Cardiac muscle cell (in vitro differentiated cells and primary cell): ENCODE measurements at places on chromosomes 3 and 15.

DNA sequence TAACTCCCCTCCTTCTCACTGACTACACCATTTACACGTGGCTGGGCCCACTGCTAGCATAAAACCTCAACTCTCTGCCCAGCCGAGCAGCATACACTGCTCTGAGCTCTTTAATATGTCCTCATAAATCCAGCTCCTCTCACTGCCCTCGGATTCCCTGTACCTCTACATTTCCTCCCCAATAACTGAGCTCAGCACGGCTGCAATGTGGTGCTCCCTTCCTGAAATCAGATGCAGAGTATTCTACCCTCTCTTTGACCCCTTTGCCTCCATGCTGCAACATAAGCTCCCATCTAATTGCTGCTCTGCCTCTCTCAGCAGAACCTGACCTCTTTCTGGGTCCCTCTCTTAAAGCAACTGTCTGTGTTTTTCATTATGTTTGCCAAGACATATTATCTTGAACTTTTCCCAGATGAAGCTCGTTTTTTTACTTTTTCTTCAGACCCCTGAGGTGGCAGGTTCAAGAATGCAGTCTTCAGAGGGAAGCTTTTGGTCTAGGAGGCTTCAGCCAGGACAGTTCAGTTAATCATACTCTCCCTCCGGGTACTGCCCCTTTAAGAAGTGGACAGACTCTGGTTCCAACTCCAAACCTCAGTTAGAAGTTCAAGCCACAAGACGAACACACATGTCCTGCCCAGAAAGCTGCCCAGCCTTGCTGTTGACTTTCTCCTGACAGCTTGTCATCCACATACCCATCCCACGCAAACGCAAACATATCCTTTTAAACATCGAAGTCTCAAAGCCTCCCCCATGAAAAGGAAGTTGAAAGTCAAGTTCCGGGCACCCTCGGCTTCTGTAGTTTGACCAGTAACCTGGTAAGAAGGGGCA lies 81.1 kb upstream of the NEO1 start:
- H3K36me3 ChIP-seq, result no peaks in the 10 kb centered on the region
- DNase-seq, result peak; percentile 63
- H3K27me3 ChIP-seq, result no peaks in the 10 kb centered on the region
- no peak overlapping the region for H3K4me3 ChIP-seq

- peak; percentile 10 for DNase-seq
- H3K36me3 ChIP-seq, result no peaks in the 10 kb centered on the region
- no peaks in the 10 kb centered on the region for H3K4me1 ChIP-seq
- no peak overlapping the region for H3K4me3 ChIP-seq
- H3K27me3 ChIP-seq, result no peaks in the 10 kb centered on the region
- H3K27ac ChIP-seq, result no peak overlapping the region
These were observed 207.9 kb upstream of the COL8A1 start for GRCh38 chr3:99430348-99431134.

- DNase-seq, result no peak
- H3K4me3 ChIP-seq, result no peak overlapping the region
- H3K27ac ChIP-seq, result no peak overlapping the region
- H3K4me1 ChIP-seq, result no peaks in the 10 kb centered on the region
- no peaks in the 10 kb centered on the region for H3K36me3 ChIP-seq
These were observed 26.2 kb upstream of the SLC35G2 start for GRCh38 chr3:136792556-136793330.

DNA sequence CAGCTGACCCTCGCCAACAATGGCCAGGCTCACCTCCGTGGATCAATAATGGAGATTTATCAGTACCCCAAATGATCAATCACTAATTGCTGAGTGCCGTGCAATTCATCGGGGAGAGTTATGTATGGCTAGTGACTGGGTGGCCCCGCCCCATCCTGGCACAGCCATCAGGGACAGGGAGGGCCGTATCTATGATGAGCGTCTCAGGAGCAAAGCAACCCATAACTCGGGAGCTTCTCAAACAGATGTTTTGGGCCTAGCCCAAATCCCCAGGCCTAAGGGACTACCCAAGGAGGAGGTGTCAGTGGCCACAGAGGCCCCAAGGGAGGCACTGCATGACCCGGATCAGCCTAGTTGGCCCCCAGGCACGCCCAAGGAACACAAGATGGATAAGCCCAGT lies 180.0 kb upstream of the LINGO1 start:
- peaks cover 16% of the 10 kb centered on the region for H3K27me3 ChIP-seq
- DNase-seq, result no peak
- no peaks in the 10 kb centered on the region for H3K4me1 ChIP-seq
- H3K36me3 ChIP-seq, result no peaks in the 10 kb centered on the region
- H3K4me3 ChIP-seq, result no peak overlapping the region
- no peak overlapping the region for H3K27ac ChIP-seq

GRCh38 chr3:151147299-151147698 lies 55.7 kb downstream of the GPR171 start:
- H3K36me3 ChIP-seq, result no peaks in the 10 kb centered on the region
- no peak overlapping the region for H3K4me3 ChIP-seq
- no peaks in the 10 kb centered on the region for H3K4me1 ChIP-seq
- no peak overlapping the region for H3K27ac ChIP-seq
- H3K27me3 ChIP-seq, result no peaks in the 10 kb centered on the region
- DNase-seq, result no peak

- no peaks in the 10 kb centered on the region for H3K4me1 ChIP-seq
- no peak overlapping the region for H3K4me3 ChIP-seq
- no peak overlapping the region for H3K27ac ChIP-seq
- no peaks in the 10 kb centered on the region for H3K27me3 ChIP-seq
These were observed 172.3 kb upstream of the TSC22D2 start for GRCh38 chr3:150235799-150236198.

DNA sequence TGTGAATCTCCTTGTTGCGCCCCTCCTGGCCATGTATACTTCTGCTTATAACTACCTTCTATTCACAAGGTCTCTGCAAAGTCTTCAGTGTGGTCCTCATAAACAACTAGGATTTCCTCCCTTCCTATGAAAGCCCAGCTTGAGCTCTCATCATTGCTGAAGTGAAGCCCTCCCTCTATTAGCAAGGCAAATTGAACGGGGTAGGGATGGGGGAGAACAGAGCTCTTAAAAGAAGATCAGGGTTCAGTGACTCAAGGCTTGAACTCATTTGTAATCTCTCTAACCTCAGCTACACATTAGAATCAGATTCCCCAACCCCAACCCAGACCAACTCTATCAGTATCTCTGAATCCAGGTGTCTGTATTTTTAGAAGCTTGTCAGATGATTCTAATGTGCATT lies 88.3 kb upstream of the ST8SIA2 start:
- no peak for DNase-seq
- no peaks in the 10 kb centered on the region for H3K27me3 ChIP-seq
- peaks cover 33% of the 10 kb centered on the region for H3K4me1 ChIP-seq

DNA sequence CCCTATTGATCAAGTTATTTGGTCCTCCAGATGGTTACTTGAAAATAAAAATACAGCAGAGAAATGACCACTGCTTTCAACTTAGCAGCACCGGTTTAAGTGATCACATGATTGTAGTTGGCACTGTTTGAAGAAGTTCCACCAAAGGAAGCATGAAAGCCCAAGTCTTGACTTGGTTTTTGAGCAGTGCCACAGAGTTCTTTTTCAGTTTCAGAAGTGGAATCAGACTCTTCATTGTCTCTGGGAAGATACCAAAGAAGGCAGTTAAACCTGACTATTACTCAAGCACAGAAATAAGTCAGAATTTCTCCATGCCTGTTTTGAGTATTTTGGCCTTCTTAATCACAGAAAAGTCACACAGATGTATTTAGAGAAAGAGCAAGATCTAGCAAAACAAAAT lies 66.7 kb downstream of the BBX start:
- no peaks in the 10 kb centered on the region for H3K27me3 ChIP-seq
- H3K27ac ChIP-seq, result no peak overlapping the region
- DNase-seq, result no peak
- H3K4me3 ChIP-seq, result no peak overlapping the region
- H3K4me1 ChIP-seq, result peaks cover 9% of the 10 kb centered on the region

DNA sequence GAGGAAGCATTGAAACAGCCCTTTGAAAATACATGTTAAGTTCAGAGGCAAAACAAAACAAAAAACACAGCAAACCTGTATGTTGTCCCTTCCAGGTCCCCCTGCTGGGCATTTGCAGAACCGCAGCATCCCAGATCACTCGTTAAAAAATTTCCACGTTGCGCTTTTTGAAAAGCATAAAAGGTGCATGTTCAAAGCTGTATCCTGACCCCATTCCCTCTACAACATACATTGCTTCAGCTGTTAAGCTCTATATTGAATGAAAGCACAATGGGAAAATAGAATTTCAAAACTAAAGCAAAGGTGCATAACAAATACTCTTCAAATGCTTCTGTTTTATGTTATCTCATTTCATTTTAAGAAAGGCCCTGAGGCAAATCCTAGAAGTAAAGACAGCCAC lies 328.3 kb downstream of the THSD4 start:
- H3K27me3 ChIP-seq, result no peaks in the 10 kb centered on the region
- H3K4me3 ChIP-seq, result no peak overlapping the region

- no peak overlapping the region for H3K4me3 ChIP-seq
- H3K27me3 ChIP-seq, result peaks cover 62% of the 10 kb centered on the region
- H3K4me1 ChIP-seq, result no peaks in the 10 kb centered on the region
- no peaks in the 10 kb centered on the region for H3K36me3 ChIP-seq
- DNase-seq, result no peak
These were observed 8.7 kb downstream of the SLC27A2 start for GRCh38 chr15:50190723-50191122.

- no peaks in the 10 kb centered on the region for H3K27me3 ChIP-seq
- no peaks in the 10 kb centered on the region for H3K4me1 ChIP-seq
- H3K36me3 ChIP-seq, result no peaks in the 10 kb centered on the region
- no peak overlapping the region for H3K4me3 ChIP-seq
- no peak for DNase-seq
These were observed 32.2 kb upstream of the BCL6 start for GRCh38 chr3:187777331-187777941.

DNA sequence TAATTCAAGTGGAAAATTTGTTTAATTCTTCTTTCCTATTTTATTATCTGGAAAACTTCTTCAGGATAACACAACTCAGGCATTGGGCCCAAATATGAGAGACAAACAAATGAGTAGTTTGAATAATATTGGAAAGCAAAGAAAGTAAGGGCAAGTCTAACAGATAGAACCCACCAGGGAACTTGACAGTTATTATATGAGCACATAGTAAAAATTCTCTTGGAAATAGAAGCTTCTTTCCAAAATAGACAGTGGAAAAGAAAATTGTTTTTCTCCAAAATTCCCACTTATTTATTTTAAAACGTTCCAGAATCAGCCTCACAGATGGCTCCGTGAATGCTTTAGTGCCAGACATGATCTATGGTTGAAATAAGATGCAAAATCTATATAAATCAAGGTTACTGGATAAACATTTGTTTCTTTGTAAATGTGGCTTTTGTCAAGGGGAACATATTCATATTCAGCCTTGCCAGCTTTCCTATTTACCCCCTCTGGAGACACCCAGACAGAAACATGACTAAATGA lies 23.9 kb downstream of the LDHAL6B start:
- no peaks in the 10 kb centered on the region for H3K36me3 ChIP-seq
- H3K4me1 ChIP-seq, result no peaks in the 10 kb centered on the region
- no peak for DNase-seq
- no peaks in the 10 kb centered on the region for H3K27me3 ChIP-seq

DNA sequence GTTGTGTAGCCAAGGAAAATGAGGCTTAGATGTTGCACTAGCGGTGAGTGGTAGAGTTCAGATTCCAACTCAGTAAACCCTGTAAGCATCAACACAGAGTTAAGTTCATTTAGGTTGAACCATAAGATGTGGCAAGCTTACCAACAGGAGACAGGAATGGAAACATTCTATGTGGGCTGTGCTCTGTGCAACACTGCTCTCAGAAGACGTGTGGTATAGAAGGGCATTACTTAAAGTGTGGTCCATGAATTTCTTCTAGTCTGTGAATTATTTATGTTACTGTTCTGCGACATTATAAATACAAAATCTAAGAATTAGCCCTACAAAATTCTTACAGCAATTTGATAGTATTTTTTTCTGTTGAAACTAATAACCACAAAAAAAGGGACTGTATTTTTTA lies 213.3 kb downstream of the GRM7 start:
- no peaks in the 10 kb centered on the region for H3K36me3 ChIP-seq
- no peak for DNase-seq

- no peaks in the 10 kb centered on the region for H3K36me3 ChIP-seq
- H3K27ac ChIP-seq, result no peak overlapping the region
- no peak for DNase-seq
- no peak overlapping the region for H3K4me3 ChIP-seq
- H3K4me1 ChIP-seq, result no peaks in the 10 kb centered on the region
These were observed 4.5 kb downstream of the THRB start for GRCh38 chr3:24490151-24490550.

- no peaks in the 10 kb centered on the region for H3K27me3 ChIP-seq
- no peak within 1 kb of the TSS for H3K4me3 ChIP-seq
- peak; percentile 50 for DNase-seq
- H3K4me1 ChIP-seq, result no peaks in the 10 kb centered on the region
- no peak within 1 kb of the TSS for H3K27ac ChIP-seq
These were observed at the start of gene IL5RA for GRCh38 chr3:3110299-3110630. Gene IL5RA (minus strand): TSS chr3:3110374. CDS start chr3:3104984, 5,390 bp downstream.

GRCh38 chr15:76201536-76202255 lies 109.6 kb downstream of the ETFA start:
- peaks cover 3% of the 10 kb centered on the region for H3K4me1 ChIP-seq
- H3K27ac ChIP-seq, result no peak overlapping the region
- no peak for DNase-seq
- no peak overlapping the region for H3K4me3 ChIP-seq
- no peaks in the 10 kb centered on the region for H3K27me3 ChIP-seq
- H3K36me3 ChIP-seq, result no peaks in the 10 kb centered on the region

DNA sequence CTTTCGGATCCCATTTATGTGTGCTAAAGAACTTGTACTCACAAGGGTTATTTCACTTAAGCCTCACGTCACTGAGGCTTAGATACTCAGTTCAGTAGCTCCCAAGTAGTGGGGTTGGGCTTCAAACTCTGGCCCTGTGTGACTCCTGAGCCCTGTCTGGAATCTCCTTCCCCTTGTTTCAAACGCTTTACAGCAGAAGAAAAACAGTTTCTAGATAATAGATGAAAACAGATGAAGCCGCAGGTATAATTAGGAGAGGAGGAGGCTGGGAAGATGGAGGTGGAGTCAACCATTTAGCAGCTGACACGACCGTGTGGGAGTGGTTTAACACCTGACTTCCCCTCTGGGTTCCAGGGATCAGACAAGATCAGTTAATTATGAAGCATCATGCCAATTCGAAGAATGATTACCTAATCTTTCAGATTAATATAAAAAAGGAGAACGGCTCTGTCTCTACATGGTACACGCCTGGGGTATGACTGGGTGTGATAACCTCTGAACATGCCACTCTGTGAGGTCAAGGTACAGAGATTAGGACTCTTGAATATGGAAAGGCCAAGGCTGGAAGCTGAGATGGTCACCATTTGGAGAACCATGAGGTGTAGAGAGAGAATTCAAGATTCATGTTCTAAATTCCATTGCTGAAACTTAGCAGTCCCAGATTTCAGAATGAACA lies 31.1 kb downstream of the TPM1 start:
- peak overlapping the region; percentile 15 for H3K27ac ChIP-seq
- no peak for DNase-seq
- no peak overlapping the region for H3K4me3 ChIP-seq
- peaks cover 3% of the 10 kb centered on the region for H3K36me3 ChIP-seq
- no peaks in the 10 kb centered on the region for H3K27me3 ChIP-seq

GRCh38 chr3:12993517-12994356 lies 79.5 kb downstream of the IQSEC1 start:
- no peaks in the 10 kb centered on the region for H3K36me3 ChIP-seq
- H3K27ac ChIP-seq, result peak overlapping the region; percentile 61
- H3K4me1 ChIP-seq, result peaks cover 4% of the 10 kb centered on the region
- H3K4me3 ChIP-seq, result peak overlapping the region; percentile 80
- H3K27me3 ChIP-seq, result no peaks in the 10 kb centered on the region

- DNase-seq, result peak; percentile 44
- H3K27me3 ChIP-seq, result no peaks in the 10 kb centered on the region
These were observed 8.5 kb downstream of the EIF4G1 start for GRCh38 chr3:184322731-184323487.
